Spinal cord (tissue), 10 donors: ENCODE measurements at places on chromosomes 12 and 14. TPM values are rescaled to one million over a fixed set of nuclear protein-coding genes. Genes with fewer than 3 reads are reported as not detected.

DNA sequence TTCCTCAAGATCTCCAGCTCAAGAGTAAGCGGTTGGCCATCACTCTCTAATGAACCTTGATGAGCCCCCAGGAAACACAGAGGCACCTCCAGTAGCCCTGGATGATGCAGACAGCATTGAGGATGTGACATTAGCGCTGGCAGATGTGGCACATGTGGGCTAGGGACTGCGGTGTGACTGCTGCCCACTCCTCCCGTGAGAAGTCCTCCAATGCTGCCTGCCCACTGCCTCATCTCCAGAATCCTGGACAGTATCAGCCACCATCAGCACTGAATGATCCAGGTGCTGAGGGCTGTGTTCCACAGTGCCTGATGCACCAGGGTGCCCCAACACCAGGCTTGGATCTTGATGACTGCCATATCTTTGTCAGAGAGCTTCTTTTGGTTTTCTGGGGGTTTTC lies 412.6 kb downstream of the TMEM117 start:
- H3K4me1 ChIP-seq, result no peaks in the 10 kb centered on the region
- H3K4me3 ChIP-seq, result no peak overlapping the region
- no peak for DNase-seq
- H3K36me3 ChIP-seq, result no peaks in the 10 kb centered on the region
- no peaks in the 10 kb centered on the region for H3K27me3 ChIP-seq

DNA sequence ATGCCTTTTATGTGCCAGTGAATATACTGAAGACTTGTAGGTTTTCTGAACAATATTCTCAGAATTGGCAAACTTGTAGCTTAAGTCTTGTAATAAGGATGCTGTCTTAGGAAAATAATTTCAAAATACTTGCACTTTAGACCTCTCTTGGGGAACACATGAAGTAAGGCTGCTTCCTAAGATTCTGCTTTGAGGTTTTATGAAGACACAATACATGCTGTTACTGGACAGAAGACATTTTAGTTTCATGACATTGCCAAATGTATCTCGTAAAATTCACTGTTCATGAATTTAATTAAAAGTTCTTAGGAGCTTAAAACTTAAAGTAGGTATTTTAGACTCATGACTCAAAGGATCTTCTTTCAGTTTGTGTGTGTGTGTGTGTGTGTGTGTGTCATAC lies 80.7 kb downstream of the RAD51B start:
- H3K4me1 ChIP-seq, result no peaks in the 10 kb centered on the region
- no peak overlapping the region for H3K27ac ChIP-seq
- H3K27me3 ChIP-seq, result no peaks in the 10 kb centered on the region

CCDC38 gene
- not detected for total RNA-seq

HCFC2 gene
- total RNA-seq, result 50.7 TPM

- H3K27ac ChIP-seq, result no peak overlapping the region
- H3K36me3 ChIP-seq, result peaks cover 12% of the 10 kb centered on the region
- peaks cover 32% of the 10 kb centered on the region for H3K4me1 ChIP-seq
- no peak for DNase-seq
Measured at GRCh38 chr12:1639538-1639937, 10.5 kb downstream of the WNT5B start.
